ENCODE measurements at places on chromosomes 6 and 20.

DNA sequence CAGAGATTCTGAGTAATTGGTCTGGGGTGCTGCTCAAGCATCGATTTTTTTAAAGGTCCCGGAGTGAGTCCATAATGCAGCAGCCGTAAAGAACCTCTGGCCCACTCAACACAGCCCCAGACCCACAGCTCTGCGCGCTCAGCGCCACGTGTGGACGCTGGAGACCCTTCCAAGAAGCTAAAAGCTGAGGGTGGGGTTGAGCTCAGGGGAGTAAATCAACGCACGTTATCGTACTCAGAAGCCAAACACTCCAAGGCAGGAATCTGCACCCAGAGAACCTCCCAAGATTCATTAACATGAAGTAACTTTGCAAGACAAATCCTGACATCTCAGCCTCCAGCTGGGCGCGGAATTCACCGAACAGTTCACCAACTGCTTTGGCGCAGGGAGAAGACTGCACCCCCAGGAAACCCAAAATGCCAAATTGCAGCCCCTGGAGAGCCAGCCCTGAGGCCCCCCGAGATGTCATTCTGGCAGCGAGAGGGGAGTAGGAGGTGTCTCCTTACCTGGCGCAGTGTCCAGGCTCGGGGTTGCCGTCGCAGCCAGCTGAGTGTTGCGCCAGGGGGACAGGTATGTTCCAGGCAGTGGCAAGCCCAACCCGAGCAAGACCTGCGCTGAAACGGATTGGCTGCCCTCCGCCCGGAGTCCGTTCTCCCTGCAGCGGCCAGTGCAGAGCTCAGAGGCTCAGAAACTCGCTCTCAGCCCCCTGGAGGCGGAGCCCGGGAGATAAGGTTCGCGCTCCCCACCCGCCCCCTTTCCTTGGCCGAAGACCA lies at the start of gene COL21A1:
COL21A1 (minus strand) TSS at position 700 of the 773 bp plus-strand sequence. CDS start 64,962 bp downstream, outside the sequence.
- DNase-seq = no peak

DNA sequence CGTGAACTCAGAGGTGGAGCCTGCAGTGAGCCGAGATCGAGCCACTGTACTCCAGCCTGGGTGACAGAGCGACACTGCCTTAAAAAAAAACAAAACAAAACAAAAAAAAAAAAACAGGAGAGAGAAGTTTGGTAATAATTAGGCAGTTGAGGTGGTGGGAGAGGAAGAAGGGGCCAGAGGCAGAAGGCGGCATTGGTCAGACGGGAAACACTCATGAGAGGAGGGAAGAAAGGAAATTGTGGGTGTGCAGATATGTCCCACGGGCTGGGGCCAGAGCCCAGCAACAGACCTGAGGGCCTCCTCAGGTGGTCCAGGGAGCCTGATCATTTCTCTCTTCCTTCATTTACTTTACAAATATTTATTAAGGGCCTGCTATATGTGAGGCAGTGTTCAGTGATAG lies 20.0 kb downstream of the SULF2 start:
- DNase-seq = no peak

- no peak for DNase-seq
Measured at GRCh38 chr20:9646375-9646774, 132.0 kb downstream of the LAMP5 start.

DNA sequence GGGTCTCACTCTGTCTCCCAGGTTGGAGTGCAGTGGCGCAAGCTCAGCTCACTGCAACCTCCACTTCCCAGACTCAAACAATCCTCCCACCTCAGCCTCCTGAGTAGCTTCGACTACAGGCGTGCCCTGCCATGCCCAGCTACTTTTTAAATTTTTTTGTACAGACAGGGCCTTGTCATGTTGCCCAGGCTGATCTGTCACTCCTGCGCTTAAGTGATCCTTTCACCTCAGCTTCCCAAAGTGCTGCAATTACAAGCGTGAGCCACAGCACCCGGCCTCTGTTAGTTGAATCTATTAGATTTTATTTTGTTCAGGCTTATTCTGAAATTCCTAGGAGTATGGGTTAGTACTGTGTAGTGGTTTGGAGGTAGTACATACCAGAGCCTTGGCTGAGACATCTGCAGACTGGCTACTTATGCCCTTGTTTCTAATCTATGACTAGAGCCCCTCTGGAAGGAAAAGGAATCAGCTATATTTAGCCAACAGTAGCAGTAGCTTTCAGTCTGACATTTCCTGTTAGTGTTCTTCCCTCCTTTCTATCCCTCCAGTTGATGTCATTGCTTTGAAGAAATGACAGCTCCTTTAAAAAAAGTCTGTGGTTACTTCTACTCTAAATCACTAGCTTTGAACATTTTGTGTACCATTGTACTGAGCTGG lies 74.4 kb downstream of the ITCH start:
- DNase-seq = no peak

GRCh38 chr20:17875106-17875980 lies 93.3 kb downstream of the SNX5 start:
- DNase-seq = no peak

- DNase-seq = no peak
Measured at GRCh38 chr20:24479595-24479994, 10.2 kb downstream of the SYNDIG1 start.

DNA sequence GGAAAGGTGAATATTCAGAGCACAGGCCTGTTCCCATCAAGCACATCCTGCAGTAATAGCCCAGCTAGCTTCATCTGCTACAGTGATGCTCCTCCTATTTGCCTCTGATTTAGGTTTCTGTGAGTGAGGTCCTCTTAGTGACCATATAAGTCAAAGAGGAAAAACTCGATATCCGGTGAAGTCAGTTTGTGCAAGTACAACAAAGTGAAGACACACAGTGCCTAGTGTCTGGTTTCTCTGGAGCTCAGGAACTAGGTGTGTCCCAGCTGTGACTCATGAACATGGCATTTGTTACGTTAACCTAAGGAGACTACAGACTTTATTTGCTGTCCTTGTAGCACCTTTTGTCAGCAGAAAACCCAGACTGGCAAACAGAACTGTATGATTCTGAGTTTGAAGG lies 33.9 kb downstream of the EDN1 start:
- no peak for DNase-seq

DNA sequence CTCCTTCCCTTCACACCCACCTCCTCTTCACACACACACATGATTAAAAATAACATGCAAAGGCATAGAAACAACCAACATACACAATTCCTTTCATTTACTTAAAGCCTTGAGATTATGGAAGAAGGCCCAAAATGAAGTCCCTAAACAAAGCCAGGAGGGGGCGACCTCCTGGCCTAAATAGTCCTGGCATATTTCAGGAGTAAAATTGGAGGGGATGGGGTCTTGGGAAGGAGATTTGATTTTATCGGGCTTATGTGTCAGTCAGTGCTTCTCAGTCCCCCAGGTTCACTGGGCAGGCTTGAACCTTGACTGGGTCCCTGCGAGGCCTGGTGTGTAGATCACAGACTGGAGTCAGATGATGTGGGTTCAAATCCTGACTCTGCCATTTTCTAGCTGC lies 266.4 kb downstream of the SAMD5 start:
- DNase-seq = no peak

DNA sequence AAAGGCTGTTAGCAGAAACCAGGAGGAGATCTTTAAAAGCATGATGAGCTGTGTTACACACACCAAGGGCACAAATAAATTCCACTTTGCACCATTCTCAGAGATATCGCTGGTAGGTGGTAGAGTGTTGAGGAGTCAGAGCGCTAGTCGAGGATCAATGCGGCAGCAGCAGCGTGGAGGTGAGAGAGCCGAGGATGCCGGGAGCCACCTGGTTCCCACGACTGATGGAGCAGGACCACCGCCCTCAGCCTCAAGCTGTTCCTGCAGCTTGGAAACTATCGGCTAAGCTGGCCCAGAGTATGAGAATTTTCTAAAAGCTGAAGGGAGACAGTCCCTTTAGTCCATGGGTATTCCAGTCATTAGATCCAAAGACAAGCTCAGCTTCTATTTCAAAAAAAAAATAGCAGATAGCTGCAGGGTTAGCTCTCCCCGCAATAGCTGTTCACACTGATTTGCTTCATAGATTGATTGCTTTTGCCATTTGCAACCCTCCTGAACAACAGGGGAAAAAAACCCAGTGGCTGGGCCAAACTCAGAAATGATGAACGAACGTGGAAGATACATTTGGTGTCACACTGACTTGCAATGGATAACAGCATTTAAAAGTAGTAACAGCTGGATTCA lies 106.2 kb downstream of the LCA5 start:
- DNase-seq = no peak

GRCh38 chr6:162217811-162218493 lies 509.6 kb downstream of the PRKN start:
- no peak for DNase-seq

- no peak for DNase-seq
Measured at GRCh38 chr6:151388236-151388635, 3.1 kb downstream of the ZBTB2 start.

DNA sequence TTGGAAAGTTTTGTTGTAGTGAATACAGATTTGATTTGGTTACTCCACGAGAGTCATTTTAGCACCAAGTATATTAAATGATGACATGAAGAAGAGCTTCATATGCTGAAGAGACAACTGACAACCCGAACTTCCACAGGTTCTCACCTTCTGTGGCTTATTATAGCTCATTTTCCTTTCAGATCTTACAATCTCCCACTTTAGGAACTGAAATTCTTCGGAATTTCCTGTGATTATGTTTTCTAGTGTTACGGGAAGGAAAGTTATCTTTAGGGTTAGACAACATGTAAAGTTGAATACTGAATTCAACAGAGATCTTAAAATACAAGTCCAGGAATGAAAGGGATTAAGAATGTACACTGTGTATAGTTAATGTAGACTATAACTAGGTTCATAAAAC lies 49.6 kb upstream of the TXNDC5 start:
- no peak for DNase-seq

DNA sequence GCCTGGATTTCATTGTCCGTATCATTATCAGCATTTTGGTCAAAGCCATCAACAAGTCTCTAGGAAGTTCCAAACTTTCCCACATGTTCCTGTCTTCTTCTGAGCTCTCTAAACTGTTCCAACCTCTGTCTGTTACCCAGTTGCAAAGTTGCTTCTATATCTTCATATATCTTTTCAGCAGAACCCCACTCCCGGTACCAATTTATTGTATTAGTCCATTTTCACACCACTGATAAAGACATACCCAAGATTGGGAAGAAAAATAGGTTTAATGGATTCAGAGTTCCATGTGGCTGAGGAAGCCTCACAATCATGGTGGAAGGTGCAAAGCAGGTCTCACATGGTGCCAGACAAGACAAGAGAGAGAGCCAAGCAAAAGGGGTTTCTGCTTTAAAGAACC lies 293.2 kb downstream of the EPM2A start:
- no peak for DNase-seq

DNA sequence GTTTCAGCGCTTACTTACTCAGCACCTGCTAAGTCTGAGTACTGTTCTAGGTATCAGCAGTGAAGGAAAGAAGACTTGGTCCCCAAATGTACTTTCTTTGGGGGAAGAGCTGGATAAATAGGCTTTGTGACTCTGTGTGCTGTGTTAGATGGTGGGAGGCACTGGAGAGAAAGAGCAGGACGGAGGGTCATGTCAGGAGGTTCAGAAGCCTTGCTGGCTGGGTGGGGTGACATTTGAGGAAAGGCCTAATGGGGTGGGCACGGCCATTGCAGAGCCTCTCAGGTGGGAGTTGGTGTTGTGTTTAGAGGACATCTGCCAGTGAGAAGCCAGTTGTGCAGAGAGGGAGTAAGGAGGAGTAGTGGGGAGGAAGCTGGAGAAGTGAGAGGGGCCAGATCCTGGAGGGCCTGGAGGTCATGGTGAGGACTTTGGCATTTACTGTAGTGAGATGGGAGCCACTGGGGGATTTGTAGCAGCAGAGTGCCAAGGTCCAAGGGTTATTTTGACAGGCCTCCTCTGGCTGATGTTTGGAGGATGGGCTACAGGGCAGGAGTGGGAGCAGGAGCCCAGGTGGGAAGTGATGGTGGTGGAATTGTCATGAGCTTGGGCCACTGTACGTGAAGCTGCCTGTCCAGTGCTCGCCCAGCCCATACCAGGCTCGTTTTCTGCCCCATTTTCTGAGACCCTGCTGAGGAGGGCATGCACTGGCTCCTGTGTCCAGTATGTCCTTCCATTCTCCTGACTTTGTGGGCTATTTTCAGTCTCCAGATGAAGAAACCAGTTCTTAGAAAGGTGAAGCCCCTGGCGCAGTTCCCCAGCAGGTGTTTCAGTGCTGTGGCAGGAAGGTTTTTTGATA lies 886 bp downstream of the SDCBP2 start:
- no peak for DNase-seq

DNA sequence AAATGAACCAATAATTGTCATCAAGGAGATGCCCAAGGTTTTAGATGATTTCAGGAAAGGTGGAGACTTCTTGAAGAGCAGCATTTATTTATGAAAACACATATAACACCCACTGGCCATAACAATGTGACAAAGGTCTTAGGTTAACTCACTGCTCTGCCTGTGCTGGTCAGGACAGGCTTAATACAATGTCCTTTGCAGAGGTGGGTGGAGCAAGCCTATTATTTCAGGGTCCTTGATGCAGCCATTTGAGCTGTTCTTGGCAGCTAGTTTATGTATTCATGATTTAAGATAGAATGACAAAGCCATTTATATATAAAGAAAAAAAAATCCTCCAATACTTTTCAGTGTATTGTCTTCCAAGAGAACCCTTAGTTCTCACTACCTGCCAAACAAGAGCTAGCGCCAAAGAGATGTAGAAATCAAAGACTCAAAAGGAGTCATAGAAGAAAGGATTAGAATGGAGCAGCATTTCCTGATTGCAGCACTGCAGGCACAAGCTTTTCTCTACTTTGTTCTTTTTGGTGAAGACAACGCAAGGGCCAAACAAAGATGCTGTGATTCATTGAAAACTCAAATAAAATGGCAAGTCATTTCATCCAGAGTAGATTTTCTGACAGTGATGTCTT lies 124.3 kb upstream of the TSHZ2 start:
- no peak for DNase-seq

- DNase-seq = no peak
Measured at GRCh38 chr20:35012227-35013069, 56.8 kb downstream of the MYH7B start.

- no peak for DNase-seq
Measured at GRCh38 chr6:2950713-2951112, 20.7 kb downstream of the SERPINB6 start.

- peak; percentile 10 for DNase-seq
Measured at GRCh38 chr20:6636209-6637159, 131.0 kb upstream of the BMP2 start.

GRCh38 chr6:152642578-152643375 lies 5.6 kb upstream of the SYNE1 start:
- DNase-seq = no peak

GRCh38 chr6:131998255-131998982 lies 47.2 kb upstream of the CCN2 start:
- DNase-seq = no peak

DNA sequence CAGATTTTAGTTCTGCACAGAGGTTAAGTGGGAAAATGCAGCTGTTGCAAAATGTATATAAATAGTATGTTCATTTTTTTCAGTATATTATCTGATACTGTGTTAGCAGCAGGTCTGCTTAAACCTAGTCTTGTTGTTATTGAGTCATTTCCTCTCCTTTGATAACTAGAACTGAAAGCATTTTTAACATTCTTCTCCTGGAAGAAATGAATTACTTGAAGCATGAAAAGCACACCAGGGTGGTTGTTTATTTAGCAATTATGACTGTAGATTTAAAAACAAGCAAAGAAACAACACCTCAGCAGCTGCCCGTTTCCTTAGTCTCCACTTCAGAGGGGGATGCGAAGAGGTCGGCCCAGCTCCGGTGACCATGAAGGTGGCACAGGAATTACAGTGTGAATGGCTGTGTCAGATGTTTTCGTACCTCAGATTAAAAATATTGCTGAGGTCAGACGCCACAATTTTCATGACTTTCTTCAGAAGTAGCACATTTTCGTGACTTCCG lies 53.5 kb downstream of the GOPC start:
- DNase-seq = no peak

- DNase-seq = no peak
Measured at GRCh38 chr20:17871886-17872285, 96.7 kb downstream of the SNX5 start.

GRCh38 chr6:17485181-17485580 lies 91.8 kb downstream of the CAP2 start:
- DNase-seq = no peak

All from amniotic stem cell (primary cell).